Stimulated activated CD4-positive, alpha-beta T cell treated with anti-CD3 and anti-CD28 coated beads, Interleukin-2, amount 100 ng/mL, for 4 hours (primary cell): ENCODE measurements at places on chromosomes 7 and 10.

DNA sequence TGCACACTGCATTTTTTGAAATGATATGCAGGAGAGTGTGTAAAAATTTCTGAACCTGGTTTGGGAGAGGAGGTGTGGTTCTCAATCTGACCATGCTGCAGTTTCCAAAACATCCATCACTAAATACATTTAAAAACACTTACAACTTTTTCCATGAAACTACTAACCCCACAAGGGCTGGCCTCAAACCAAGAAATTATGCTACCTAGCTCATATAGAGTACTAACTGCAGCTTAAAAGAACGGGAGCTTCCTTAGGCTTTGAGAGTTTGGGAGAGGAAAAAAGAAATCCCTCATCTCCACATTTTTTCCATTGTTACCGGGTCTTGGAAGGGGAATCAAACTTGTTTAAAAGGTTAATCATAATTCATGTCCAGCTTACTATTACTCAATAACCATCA is 214.2 kb downstream of the GLI3 start:
- no peak for DNase-seq

GRCh38 chr10:13231190-13231589 is 3.0 kb downstream of the UCMA start:
- no peak for DNase-seq

DNA sequence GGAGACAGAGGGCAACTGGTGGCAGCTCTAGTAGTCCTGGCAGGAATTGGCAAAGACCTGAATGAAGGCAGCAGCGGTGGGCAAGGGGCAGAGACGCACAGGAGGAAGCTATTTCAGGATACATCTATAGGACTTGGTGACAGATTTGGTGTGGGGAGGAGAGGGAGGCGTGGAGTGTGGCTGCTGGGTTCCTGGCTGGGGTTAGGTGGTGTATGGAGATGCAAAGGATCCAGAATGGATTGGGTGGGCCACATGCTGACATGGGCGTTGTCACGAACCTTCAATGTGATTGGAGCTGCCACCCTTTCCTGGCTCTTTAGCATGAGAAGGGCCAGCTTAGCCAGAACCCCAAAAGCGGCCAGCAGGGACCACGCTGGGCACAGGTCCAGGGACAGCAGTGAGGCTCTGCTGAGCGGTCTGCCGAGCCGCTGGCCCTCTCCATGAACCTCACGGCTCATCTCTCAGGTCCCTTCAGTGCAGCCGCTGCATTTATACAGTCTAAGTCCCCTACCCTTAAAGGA is 10.2 kb upstream of the ADCY1 start:
- DNase-seq: no peak

DNA sequence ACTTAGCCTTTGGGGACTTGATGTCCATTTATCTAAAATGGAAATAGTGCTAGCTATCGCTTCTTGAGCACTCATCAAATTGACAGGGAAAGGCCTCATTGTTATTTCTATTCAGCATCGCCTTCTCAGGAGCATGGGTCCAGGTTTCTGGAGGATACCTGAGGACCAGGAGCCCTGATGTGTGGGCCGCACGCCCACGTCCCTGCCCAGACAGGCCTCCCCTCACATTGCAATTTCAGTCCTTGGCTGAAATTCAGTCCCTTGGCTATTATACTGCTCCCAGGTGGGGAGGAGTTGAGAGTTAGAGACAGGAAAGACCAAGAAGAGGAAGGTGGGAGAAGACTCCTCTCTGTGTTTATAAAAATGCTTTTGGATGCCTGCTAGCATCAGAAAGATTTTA is 38.9 kb downstream of the GPRIN2 start:
- DNase-seq: no peak
